ENCODE measurements at places on chromosomes 7 and 10. TPM values are rescaled to one million over a fixed set of nuclear protein-coding genes. Genes with fewer than 3 reads are reported as not detected.

The GARIN1A gene
- total RNA-seq: 0.60 TPM

The FLNC gene
- total RNA-seq: not detected

The ZDHHC16 gene
- 36.2 TPM for total RNA-seq

The ZEB1 gene
- 38.3 TPM for total RNA-seq

The OR13A1 gene
- total RNA-seq: not detected

The VAX1 gene
- total RNA-seq: not detected

The TUBB8 gene
- total RNA-seq: not detected

The SLC25A40 gene
- total RNA-seq: 52.4 TPM

The RNLS gene
- total RNA-seq: 3.3 TPM

The ZMIZ2 gene
- total RNA-seq: 77.8 TPM

The VIPR2 gene
- not detected for total RNA-seq

The CPED1 gene
- total RNA-seq: not detected

The ZNF853 gene
- 1.0 TPM for total RNA-seq
